ENCODE measurements at places on chromosomes 6 and 20.

DNA sequence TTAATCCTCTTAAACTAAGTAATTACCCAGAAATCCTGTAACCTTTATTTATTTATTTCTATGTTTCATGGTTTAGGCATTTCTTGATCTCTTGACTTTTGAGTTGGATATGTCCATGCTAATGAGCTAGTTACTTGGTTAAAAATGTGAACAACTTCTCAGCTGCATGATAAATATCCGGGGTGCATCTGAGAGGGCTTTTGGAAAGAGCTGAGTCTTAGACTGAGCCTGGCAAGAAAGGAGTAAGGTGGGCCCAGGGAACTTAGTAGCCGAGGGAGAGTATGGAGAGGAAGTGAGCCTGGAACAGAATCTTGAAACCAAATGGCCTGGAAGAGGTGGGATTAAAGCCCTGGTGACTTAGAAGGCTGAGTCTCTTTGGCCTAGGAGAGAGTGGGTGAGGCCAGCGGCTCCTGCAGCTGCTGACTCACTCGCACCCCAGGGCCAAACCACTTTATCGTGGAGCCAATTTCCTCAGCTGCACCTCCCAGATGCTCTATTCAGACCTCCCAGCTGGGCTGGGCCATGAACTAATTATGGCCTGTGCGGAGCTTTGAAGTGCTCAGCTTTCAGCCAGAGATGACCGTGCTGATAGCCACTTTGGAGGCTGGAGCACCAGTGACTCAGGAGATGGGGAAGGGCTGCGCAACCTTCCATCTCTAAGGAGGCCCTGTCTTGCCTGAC is 19.1 kb downstream of the TGM3 start:
- no peak for DNase-seq

DNA sequence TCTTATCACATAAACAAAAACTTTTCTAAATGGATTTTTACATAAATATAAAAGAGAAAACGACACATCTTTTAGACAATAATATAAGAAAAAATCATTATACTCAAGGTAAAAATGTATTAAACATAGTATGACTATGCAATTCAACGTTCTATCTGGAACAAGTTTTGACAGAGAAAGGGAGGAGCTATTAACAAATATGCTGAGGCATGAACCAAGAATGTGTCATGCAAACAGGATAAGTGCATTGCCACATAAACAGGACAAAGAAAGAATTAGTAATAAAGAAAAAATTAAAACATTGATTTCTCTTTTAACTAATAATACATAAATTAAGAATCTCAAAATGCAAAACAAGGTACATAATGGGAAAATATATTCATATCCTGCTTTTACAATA is 1353.4 kb upstream of the GJE1 start:
- DNase-seq = no peak

- peak; percentile 94 for DNase-seq
These were observed 21.8 kb downstream of the HMGCLL1 start for GRCh38 chr6:55557146-55557545.

- no peak for DNase-seq
These were observed 497.9 kb upstream of the JARID2 start for GRCh38 chr6:14747881-14748520.

- DNase-seq = no peak
These were observed 388.5 kb downstream of the ZFAND3 start for GRCh38 chr6:38208028-38208427.

- DNase-seq = no peak
These were observed 3.0 kb downstream of the CASS4 start for GRCh38 chr20:56414842-56415765.

GRCh38 chr20:48284837-48285236 is 499.6 kb upstream of the SULF2 start:
- no peak for DNase-seq

DNA sequence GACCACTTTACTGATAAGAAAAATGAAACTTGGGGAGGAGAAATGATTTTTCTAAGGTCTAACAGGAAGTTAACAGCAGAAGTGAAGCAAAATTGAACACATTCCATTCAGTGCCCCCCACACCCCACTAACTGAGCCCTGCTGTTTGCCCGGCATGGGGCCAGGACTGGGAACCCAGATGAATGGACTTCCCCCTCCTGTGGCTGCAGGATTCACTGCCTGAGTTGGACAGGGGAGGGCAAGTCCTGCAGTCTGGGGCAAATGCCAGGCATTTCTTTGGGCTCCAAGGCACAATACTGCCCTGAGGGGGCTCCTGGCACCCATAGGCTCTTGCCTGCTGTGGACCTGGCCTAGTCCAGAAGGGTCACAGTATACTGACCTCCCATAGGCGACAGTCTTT is 28.3 kb downstream of the FYN start:
- DNase-seq = no peak

DNA sequence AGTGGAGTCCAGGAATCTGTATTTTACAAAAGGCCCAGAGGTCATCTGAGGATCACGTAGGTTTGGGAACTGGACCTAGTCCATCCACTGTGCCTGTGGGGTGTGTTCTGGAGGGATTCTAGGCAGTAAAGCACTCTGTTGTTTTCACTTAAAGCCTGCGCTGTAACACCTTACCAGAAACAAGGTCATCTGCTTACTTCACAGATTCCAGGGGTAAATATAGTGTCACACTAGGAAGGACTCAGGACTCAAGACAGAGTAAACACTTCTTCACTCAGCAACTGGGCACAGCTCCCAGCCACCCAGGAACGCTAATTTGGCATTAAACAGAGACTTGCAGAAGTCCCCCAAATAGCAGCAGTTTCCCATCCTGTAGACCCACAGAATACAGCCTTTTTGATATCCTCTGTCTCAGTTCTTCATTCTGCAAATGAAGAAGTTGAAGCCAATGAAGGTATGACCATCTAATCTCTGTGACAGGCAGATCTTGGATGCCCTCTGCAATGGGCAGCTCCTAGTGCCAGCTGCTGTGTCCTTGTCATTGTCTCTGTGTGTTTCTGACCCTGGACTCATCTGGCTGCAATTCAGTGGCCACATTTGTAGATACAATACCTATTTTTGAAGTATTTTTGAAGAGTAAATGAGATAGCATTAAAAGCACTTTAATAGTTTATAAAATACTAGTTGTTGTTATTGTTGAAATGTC is 129.1 kb downstream of the SLC24A3 start:
- no peak for DNase-seq

DNA sequence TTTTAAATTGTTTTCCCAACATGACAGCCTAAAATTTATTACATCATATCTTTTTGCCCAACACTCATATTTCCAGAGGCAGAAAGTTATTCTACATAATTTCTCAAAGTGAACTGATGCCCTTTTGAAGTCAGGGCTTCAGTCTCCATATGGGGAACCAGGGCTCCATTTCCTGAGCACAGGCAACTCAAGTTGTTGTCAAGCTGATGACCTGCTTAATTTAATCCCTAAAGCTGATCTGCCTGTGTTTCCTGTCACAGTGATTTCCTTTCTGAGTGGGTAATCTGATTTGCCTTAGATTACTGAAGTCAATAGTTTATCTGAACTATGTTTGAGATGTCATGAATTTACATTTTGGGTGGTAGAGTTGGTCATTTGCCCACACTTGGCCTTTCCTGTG is 932.1 kb upstream of the MANEA start:
- peak; percentile 88 for DNase-seq

DNA sequence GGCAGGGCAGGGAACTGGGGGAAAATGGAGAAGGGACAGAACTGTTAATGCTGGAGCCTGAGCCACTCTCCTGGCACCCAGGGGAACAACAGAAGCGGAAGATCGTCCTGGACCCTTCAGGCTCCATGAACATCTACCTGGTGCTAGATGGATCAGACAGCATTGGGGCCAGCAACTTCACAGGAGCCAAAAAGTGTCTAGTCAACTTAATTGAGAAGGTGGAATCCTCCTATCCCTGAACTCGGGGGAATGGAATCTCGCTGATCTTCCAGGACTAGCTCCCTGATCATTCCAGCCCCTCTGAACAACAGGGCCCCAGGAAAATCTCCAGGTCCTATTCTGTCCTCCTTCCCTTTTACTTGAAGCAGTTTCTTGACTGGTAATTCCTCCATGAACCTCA is 2.0 kb downstream of the CFB start:
- DNase-seq = no peak

DNA sequence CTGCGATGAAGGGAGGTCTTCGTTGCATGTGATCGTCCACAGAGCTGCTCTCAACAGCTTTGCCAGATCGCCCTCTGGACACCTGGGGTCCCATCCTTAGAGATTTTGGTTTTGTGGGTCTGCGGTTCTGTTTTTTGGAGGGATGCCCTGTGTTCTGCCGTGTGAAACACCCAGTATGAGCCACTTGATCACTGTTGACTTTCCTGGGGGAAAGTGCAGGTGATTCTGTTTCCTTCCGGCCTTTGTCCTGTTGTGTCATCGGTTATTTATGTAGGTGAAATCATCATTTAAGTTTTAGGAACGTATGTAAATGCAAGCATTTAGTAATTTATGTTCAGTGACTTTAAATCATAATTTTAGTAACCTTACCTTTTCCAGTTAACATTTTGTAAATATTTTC is 56.4 kb upstream of the SLC22A1 start:
- DNase-seq = no peak

- DNase-seq = no peak
These were observed 566.2 kb upstream of the NOX3 start for GRCh38 chr6:156021746-156022396.

DNA sequence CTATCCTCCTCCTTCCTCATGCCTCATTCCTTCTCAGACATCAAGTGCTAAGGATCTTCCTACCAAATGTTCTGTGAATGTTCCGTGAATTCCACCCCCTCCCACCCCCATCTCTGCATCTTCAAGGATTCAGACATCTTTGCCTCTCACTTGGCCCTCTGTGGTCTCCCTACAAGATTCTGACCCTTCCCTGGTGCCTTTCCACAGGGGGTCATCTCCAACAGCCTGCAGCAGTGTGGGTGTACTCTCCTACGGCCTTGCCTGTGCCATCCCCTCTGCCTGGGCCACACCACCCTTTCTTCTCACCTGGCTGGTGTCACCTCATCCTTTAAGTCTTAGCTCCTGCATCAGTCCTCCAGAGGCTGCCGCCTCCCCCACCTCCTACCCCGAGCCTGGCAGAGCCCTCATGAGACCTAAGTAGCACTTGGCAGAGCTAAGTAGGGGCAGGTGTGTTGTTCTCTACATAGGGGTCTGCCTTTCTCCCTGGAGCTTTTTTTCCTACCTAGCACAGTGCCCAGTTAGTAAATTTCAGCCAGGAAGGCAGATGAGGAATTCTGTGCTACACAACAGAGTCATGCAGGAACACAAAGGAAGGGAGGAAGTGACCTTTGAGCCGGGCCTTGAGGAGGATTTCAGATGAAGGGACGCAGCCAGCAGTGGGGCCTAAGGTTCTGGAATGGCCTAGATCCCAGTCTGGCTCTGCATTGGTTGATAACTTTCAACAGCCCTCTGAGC is 43.1 kb downstream of the TM9SF4 start:
- DNase-seq = no peak

GRCh38 chr6:36928547-36928918 is 26.0 kb upstream of the PI16 start:
- no peak for DNase-seq

- DNase-seq = no peak
These were observed 515.5 kb downstream of the COL12A1 start for GRCh38 chr6:74690365-74690764.

DNA sequence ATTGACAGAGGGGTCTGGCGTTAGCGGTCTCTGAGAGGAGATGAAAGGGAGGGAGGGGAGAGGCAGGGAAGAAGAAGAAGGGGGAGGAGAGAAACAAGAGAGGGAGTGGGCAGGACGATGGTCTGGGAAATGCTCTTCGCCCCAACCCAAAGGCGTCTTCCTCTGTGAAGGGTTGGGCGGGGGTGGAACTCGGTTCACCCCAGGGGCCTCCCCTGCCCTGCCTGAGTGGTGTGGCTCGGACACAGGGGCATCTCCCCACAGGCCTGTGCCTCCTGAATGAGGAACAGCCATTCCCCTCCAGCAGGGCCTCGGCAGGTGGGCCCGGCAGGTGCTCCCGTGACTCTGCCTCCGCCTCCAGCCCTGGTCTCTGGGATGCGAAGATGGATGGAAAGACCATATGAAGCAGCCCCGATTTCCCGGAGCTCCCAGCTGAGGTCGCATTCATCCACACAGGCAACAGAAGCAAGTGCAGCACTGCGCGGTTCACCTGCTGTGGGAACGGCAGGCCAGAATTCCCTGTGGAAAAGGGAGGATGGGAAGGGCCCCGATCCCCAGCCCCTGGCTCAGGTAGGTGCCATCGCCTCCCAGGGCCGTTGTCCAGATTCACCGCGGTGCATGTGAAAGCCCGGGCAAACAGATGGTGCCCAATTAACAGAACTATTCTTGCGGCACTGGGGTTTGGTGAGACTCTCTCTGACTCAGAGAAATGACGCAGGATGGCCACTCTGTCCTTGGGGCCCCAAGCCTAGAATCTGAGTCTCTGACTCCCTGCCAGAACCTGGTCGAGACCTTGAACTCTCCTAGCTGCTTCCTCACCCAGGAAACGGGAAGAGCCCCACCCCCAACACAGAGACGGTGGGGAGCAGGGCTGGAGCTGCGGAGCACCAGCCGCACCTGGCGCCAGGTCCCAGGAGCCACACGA is 29.4 kb upstream of the RPS6KA2 start:
- no peak for DNase-seq

GRCh38 chr6:36805917-36806316 is 33.3 kb downstream of the CPNE5 start:
- DNase-seq = no peak

DNA sequence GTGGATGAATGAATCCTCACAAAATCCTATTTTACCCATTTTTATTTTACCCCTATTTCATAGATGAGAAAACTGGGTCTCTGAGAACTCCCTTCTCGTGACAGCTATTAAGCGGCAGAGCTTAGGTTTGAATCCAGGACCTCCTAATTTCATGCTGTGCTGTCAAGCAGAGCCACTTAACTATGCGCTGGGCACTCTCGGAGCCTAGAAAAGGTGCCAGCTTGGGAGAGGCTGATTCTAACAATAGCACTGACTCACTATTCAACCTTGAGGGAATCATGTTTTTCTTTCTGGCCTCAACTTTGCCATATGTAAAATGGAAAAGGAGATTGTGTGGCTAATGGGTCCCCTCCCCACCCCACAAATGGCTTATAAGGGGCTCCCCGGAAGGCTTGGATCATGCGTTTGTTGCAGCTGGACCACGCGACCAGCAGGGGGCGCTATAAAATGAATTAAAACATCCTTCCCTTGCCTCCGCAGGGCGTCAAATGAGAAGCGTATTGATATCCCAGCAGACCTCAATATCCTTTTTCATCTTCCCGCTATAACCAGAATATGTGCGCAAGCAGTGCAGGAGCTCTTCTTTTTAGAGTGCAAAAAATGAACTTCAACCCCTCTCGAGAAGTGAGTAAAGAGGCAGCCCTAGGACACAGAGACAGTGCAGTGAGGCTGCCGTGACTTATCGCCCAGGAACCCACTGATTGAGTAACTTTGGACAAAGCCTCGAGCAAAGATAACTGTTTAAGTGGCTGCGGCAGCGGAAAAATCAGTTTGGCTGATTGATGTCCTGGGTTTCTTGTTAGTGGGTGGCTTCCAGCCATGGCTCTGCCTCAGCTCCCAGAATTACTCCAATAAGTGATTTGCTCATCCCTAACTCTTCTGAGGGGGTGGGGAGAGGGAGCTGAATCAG is 12.8 kb upstream of the PDYN start:
- peak; percentile 74 for DNase-seq

GRCh38 chr20:8913456-8913855 is 155.4 kb upstream of the PLCB4 start:
- peak; percentile 35 for DNase-seq
